Mesenteric fat pad (tissue), 1 donor: ENCODE measurements at places on chromosomes 16 and 17. TPM values are rescaled to one million over a fixed set of nuclear protein-coding genes. Genes with fewer than 3 reads are reported as not detected.

The CDT1 gene
- 0.22 TPM for total RNA-seq

The NOS2 gene
- total RNA-seq: 0.13 TPM

The PIPOX gene
- 1.3 TPM for total RNA-seq

The CD300H gene
- not detected for total RNA-seq

The RSKR gene
- total RNA-seq: 7.6 TPM

The FDXR gene
- 5.2 TPM for total RNA-seq

The ESRP2 gene
- 0.71 TPM for total RNA-seq

The ADAMTS18 gene
- total RNA-seq: 10.4 TPM

The MT3 gene
- total RNA-seq: not detected

The KRTAP2-3 gene
- not detected for total RNA-seq

The STARD3 gene
- total RNA-seq: 49.2 TPM

The KRT9 gene
- total RNA-seq: not detected

The NPIPA2 gene
- total RNA-seq: 7.4 TPM

The PRAC1 gene
- not detected for total RNA-seq

The PALB2 gene
- total RNA-seq: 10.8 TPM

The DNAH2 gene
- 0.26 TPM for total RNA-seq

The PPM1E gene
- total RNA-seq: 0.13 TPM

The CALCOCO2 gene
- total RNA-seq: 168 TPM

The MYH2 gene
- total RNA-seq: not detected

The ITGAX gene
- total RNA-seq: 36.4 TPM

The CCDC40 gene
- 7.9 TPM for total RNA-seq

The NECAB2 gene
- total RNA-seq: 1.5 TPM

The FBXO39 gene
- 0.90 TPM for total RNA-seq

The HOXB6 gene
- 8.9 TPM for total RNA-seq

The METRNL gene
- total RNA-seq: 151 TPM

The C16orf92 gene
- not detected for total RNA-seq

The ZNF652 gene
- total RNA-seq: 41.8 TPM

The SLC5A10 gene
- not detected for total RNA-seq

The KRTAP9-8 gene
- not detected for total RNA-seq

The CES5A gene
- not detected for total RNA-seq

The LGALS9B gene
- total RNA-seq: not detected

The KCNH6 gene
- not detected for total RNA-seq

The KCNAB3 gene
- total RNA-seq: 1.3 TPM

The TAOK2 gene
- 49.8 TPM for total RNA-seq

The NPIPA3 gene
- 4.1 TPM for total RNA-seq

The GEMIN4 gene
- 19.2 TPM for total RNA-seq

The PPY gene
- not detected for total RNA-seq

The MMP28 gene
- 51.7 TPM for total RNA-seq

The MYH1 gene
- total RNA-seq: 0.06 TPM

The USP43 gene
- total RNA-seq: not detected

The NOD2 gene
- 4.5 TPM for total RNA-seq

The SNX20 gene
- 3.6 TPM for total RNA-seq

The CDH13 gene
- 18.3 TPM for total RNA-seq

The C17orf67 gene
- total RNA-seq: 2.0 TPM

The MILR1 gene
- total RNA-seq: 15.5 TPM

The B4GALNT2 gene
- not detected for total RNA-seq

The CALB2 gene
- total RNA-seq: 190 TPM

The SEC14L5 gene
- total RNA-seq: 0.35 TPM

The TNFSF13 gene
- 26.3 TPM for total RNA-seq

The SEPTIN1 gene
- 2.3 TPM for total RNA-seq

The ERN2 gene
- 1.9 TPM for total RNA-seq
